ENCODE measurements at places on chromosomes 3 and 15.

DNA sequence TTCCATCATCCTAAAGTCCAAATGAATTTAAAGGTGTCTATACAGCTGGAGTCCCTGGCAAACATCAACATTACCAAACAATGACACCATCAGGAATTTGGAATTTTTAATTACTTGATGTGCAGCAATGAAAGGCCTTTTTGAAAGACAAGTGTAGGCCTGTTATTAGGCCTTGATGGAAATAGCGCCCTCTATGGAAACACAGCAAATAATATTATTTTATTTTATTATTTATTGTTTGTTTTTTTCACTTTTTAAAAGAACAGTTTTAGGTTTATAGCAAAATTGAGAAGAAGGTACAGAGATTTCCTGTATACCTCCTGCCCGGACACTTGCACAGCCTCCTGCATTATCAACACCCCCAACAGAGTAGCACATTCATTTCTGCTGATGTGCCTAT is 18.1 kb upstream of the OR5AC2 start:
- no peak for DNase-seq

DNA sequence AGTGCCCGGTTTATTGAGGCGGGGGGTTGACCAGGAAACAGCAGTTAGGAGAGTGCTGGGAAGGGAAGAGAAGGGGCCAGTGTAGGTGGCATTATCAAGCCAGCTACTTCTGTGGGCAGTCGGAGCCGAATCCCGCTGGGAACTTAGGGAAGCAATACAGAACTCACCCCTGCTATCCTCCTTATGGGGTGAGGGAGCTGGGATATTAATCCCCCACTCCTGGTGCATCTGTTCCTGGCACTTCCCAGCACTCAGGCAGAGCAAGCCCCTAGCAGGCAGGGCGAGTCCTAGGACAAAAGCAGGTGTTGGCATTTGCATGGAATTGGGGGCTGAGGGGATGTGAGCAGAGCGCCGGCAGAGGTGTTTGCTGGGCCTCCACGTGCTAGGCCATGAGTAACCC is 48.6 kb downstream of the SMAD6 start:
- no peak for DNase-seq

DNA sequence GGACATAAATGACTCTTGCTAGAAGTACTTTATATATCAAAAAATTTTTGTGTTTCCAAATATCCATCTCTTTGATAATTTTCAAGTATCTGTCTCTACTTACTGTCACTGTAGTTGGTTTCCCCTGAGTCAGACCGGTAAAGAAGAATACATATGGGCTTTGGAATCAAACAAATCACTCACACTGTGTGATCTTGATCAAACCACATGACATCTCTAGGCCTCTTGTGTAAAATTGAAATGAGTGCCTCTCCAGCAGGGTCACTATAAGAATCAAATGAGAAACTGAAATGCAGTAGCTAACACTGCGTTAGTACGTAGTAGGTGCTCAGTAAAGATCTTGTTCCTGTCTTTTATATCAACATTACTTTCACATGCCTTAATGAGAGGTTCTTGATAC is 314.6 kb upstream of the STT3B start:
- no peak for DNase-seq

GRCh38 chr15:45338417-45338816 is 39.9 kb downstream of the GATM start:
- DNase-seq: no peak

DNA sequence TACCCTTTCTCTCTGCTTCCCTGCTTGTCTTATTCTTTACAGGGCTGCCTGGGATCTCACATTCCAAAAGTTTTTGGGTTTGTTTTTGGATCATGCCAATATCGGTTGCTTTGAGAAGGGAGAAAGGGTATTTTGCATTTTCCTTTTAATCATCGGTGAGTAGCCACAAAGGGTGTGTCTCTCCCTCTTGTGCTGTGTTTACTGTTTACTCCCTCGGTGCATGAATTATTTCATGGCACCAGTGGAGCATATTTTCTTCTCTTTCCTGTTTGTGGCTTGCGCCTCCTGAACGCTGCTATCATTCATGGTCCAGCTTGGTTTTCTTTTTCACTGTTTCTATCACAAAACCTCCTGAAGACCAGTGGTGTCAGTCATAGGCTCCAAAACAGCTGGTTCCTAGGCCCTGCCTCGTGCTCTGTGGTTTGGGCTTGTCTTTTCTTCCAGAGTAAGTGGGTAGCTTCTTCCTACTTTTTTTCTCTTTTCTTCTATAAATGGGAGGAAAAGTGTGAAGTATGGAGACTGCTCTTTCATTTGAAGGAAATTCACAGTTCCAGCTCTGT is 54.9 kb downstream of the IGF1R start:
- DNase-seq: no peak

DNA sequence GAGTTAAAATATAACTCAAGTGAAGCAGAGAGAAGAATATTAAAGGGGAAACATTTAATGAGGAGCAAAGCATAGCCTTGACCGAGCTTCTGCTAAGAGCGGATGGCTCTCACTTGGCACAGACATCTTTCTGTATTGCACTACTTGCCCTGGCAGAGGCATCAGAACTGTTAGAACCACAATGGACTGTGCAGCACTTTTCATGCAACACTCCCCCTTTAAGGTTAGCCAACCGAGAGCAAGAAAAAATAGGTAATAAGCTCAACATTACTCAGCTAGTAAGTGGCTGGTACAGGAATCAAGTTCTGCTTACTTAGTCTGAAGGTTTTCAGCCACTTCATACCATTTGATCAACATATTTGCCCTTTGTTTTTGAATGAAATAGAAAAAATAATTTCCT is 33.7 kb downstream of the CRTC3 start:
- no peak for DNase-seq

GRCh38 chr3:157311633-157312375 is 124.8 kb upstream of the PTX3 start:
- no peak for DNase-seq

- no peak for DNase-seq
Observed at GRCh38 chr3:71400986-71401451, 182.5 kb downstream of the FOXP1 start.

GRCh38 chr3:113570158-113570557 is 37.8 kb downstream of the SIDT1 start:
- DNase-seq: no peak

GRCh38 chr3:182570946-182571594 is 222.2 kb upstream of the ATP11B start:
- no peak for DNase-seq

DNA sequence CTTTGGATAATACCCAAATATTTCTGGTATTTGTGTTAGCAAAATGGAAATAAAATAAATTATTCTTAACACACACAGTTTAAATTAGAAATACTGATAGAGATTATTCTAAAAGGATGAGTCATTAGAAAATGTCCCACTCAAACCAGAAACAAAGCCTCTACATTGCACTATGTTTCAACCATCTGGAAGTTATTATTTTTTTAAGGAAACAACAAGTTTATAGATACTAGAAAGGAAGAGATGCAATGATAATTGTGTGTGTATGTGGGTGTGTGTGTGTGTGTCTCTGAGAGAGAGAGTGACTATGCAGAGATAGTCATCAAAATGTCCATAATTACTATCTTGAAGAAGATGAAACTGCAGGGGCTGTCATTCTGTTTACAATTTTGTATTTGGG is 1340.5 kb downstream of the ROBO1 start:
- no peak for DNase-seq

DNA sequence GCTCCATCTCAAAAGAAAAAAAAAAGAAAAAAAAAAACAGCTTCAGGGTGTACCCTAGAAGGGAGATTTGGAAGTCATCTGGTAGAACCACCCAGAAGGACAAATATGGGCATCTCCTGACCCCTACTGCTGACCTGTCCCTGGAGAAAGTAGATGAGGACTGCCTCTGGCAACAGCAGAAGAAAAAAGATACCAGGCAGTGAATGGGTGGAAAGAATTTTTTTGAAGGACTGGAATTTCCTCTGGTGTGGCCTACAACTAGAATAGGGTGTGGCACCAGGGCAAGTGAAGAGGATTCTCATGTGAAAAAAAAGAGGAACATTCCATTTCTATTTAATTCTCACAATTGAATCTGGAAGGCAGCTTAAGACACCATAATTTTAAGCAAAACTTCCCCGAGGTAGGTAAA is 3.1 kb downstream of the ANXA2 start:
- DNase-seq: no peak

DNA sequence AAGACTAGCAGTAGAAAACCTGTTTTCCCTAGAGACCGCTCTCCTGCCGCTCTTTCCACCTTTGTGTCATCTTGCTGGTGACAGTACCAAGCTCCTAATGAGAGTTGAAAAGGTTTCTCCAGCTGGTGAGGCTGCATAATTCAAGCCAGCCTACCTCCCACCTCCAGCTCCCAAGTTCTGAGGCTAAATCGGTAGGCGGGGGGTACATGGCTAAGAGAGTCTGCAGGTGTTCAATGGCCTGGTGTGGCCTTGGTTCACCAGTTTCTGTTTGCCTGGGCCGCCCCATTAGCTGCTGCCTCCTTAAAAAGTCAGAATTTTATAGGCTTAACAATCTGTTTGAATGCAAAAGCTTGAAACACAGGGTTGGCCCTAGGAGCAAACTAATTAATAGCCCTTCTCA is 262.8 kb downstream of the SLCO3A1 start:
- DNase-seq: no peak

- DNase-seq: no peak
Observed at GRCh38 chr3:171446801-171447578, 13.2 kb downstream of the TNIK start.

DNA sequence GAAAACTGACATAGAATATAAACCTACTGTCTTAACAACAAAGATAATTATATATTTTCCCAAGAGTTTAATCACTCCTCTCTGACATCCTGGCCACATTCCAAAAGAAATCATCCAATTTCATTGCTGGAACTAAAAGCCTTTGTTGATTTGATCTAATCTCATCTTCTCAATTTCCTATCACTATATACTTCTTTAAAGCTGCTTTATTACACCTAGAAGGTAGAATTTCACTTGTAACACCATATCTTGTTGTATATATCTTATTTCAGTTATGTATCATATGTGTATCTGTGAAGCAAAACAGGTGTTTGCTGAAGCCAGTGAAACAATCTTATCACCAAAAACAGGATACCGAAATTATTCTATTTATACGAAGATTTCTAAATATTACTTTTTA is 740.2 kb downstream of the ROBO1 start:
- DNase-seq: no peak

DNA sequence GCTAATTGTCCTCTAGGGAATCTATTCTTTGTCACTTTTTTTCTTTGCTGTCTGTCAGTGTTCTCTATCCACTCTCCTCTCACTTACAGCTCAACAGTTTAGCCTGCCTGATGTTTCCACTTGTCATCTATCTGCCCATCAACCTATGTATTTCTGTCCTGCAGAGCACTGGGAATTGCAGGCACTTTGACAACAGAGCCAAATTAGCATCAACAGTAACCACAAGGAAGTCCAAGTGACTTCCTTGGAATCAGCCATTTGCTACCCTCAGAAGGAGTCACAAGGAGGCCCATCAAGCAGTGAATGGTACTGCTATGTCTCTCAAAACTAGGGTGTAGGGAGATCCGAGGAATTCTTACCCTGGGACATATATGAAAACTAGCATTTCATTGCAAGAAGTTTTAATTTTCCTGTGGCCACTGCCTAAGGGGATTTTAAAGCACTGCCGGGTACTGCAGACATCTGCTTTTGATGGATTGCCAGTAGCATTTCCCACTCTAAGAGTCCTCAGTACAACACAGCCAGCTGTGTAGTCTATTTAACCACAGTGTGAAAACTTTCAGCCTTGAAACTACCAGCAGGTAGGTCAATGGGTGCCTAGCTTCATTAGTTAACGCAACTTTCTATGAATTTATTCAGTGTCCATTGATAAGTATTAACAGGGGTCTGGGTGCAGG is 898.8 kb downstream of the NTRK3 start:
- no peak for DNase-seq

DNA sequence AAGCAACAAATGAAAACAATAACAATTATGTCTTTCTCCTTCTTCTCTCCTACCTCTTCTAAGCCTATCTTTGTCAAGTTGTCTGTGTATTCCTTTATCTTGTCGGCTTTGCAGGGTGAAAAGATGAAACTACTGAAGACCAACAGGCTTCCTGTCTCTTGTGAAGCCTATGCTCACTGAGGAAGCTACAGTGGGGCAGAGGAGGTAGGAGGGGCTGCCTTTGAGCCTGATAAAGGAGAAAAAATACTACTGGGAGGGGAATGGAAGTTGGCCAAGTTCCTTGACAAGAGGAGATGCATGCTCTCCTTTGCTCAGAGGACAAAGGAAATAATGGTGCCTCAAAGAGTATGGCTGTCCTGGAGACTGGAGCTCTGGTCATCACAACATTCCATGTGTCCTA is 92.0 kb downstream of the IGSF11 start:
- no peak for DNase-seq

DNA sequence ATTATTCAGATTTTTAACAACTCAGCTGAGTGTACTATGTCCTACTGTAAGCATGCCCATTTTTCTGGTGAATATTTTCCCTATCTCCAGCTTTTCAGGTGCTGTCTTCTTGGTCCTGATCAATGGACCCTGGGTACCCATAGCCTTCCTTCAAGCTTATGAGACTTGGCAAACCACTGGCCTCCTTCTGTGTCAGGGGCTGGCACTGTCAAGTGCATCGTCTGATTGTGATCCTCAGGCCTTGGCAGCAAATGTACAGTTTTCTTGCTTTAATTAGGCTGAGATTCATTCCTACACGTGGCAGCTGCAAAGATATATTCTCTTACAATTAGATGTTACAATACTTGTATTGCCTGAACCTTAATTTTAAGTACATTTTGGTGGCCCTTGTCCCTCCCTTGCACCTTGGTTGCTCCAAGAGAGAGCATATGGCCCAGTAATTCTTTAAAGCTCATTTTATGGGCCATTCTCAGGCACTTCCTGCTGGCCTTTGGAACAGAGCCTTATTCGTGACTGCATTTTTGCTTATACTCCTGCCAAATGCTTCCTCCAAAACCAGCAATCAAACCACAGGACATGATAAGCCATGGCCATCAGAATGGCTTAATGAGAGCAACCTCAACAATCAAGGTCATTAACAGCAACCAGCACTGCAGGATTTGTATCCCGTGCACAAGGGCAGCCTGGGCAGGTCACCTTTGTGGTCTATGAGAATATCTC is 179.9 kb downstream of the CNTN6 start:
- no peak for DNase-seq

DNA sequence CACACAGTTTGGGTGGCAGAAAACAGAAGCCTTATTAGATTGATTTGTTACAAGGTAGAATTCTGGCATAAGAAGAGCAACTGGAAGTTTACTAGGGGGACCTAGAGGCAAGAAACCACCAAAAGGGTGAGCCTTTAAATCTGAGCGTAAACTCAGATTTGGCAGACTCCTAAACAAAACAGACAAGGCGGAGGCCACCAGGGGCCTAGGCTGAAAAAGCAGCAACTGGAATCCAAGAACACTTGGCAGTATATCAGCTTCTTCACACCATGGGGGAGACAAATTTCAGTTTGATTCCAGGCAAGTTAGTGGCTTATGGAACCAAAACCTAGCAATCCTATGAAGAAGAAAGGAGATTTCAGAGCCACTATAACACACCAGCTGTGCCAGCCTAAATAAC is 220.0 kb downstream of the C3orf38 start:
- DNase-seq: no peak
